ENCODE measurements at places on chromosomes 7 and 10. TPM values are rescaled to one million over a fixed set of nuclear protein-coding genes. Genes with fewer than 3 reads are reported as not detected.

- DNase-seq: no peak
These were observed 189.5 kb downstream of the ZNF438 start for GRCh38 chr10:30842185-30842584.

GRCh38 chr7:120395526-120396019, 122.6 kb downstream of the KCND2 start:
- DNase-seq: no peak

CDHR1 gene
- total RNA-seq: not detected

GRCh38 chr7:1112109-1112508, 24.2 kb downstream of the GPER1 start:
- no peak for DNase-seq

GRCh38 chr7:19262826-19263225, 117.6 kb upstream of the FERD3L start:
- no peak for DNase-seq

DNA sequence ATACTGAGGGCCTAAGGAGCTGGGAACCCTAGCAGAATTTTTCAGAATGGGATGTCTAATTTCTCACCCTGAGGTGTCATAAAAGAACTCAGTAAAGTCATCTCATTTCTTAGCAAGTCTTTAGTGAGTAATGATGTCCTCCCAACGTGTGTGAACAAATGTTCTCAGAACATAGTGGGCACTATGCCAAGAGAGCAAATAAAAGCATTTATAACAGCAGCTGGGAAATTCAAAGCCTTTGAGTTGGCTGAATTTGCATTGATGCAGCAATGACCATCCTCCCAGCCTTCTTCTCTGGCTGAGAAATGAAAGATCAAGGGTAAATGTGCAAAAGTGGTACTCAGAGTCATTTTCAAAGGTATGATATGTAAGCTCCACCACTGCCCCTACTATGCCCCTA, 109.4 kb downstream of the FAM107B start:
- DNase-seq: no peak

DNA sequence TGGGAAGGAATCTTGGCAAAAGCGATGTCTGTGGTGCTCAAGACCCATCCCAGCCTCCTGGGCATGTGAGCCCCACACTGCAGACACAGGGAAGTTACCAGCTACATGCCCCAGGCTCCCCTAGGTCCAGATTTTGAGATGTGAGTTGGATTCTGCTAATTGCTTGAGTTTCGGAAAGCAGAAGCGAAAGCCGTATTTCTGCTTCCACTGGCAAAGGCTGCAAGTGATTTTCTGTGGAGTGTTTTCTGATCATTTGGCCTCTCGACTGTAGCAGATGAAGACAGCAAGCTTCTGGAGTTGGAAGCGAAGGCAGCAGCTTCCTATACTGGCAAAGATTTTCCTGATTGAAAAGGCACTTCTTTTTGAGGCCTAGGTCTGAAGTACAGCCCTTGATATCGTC, 29.6 kb downstream of the ANKRD16 start:
- DNase-seq: no peak

All from HCT116 (cell line).